ENCODE measurements at places on chromosomes 1 and 21.

DNA sequence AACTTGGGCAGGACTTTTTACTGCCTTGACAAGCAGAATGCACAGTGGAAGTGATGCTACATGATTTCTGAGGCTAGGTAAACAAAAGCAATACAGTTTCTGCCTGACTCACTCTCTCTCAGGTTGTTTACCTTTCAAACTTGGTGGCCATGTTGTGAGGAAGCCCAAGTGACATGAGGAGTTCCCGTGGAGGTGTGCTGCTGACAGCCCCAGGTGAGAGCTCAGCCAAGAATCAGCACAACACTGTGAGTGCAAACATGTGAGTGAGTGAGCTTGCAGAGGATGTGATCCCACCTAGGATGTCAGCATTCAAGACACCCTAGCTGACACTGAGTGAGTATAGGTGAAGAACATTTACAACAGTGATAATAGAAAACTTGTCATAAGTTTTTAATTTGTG lies 71.1 kb upstream of the IFNAR2 start:
- DNase-seq = no peak

- DNase-seq = no peak
These were observed 23.0 kb upstream of the SYNC start for GRCh38 chr1:32725615-32725982.

- DNase-seq = no peak
These were observed 83.4 kb downstream of the TRIM33 start for GRCh38 chr1:114427612-114428011.

DNA sequence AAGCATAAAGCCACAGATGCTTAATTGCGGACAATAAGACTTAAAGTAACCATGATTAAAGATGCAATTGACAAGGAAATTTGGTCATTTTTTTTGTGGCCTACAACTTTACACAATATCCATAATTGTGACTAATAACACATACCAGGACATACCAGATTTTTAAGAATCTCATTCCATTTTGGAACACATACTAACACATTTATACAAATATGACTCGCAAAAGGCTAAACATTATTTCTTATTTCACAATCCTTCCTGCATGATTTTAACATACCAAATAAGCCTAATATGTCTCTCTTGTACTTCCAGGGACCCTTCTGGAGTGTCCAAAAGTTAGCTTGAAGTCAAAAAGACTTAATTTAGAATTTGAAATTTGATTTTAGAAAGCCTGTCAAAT lies 48.8 kb downstream of the DR1 start:
- no peak for DNase-seq
